ENCODE measurements at places on chromosomes 3 and 15.

GRCh38 chr3:187926620-187927019 lies 181.4 kb upstream of the BCL6 start:
- DNase-seq = no peak

GRCh38 chr3:146468234-146468633 lies 1.1 kb downstream of the PLSCR2 start:
- DNase-seq = no peak

DNA sequence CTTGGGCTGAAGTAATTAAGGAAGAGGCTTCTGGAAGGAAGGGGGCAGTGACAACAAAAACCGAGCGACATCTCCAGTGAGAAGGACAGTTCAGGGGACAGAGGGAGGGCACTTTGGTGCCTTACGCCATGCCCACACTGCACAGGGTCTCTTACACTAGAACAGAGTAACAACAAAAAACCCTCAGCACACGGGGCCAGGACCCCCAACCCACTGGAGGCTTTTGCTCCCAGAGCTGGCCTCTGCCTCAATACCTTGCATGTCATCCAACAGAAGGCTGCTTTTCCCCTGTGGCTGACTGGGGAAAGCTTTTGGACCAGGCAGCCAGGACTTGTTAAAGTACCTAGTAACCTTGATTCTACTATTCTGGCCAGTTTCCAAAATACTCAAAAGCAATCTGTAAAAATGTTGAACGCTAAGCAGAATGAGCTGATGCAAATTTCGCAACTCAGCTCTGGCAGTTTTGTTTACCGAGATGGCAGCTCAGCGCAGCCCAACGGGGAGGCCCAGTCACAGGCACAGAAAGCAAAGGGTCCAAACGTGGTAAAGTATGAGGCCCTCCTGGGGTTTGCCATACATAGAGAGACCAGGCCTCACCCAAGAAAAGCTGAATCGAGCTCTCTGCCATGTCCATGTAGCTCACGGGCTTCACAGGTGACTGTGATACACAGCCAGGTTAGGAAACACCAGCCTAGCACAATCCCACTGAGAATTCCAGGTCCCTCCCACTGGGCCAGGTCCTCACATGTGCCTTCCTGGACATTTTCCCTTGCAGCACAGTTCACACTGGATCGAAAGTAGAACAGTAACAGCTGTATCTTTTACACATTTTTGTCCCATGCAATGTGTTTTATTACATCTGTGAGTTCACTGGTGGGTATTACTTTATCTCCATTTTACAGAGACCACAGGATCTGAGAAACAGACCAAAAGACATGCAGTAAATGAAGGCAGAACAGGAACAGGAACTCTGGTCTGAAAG lies 6.0 kb downstream of the CHCHD4 start:
- DNase-seq = no peak

DNA sequence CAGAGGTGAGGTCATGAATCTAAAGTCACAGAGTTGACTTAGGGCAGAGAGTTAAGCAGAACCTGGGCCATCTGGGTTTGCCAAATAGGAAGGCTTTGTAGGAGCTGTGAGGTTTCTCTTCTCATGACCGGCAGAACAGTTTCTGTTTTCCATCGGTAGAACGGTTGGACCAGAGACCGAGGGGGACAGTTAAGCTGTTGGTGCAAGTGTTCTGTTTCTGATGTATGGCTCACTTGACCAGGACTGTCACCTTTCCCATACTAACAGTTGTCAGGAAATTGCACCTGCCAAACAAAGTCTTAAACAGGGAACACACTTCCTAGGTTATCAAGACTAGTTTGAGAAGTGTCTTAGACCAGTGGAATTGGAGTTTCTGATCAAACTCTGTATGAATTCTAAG lies 158.3 kb downstream of the PDCD6IP start:
- no peak for DNase-seq

- DNase-seq = no peak
These were observed 56.0 kb downstream of the CLEC3B start for GRCh38 chr3:45082142-45082538.

DNA sequence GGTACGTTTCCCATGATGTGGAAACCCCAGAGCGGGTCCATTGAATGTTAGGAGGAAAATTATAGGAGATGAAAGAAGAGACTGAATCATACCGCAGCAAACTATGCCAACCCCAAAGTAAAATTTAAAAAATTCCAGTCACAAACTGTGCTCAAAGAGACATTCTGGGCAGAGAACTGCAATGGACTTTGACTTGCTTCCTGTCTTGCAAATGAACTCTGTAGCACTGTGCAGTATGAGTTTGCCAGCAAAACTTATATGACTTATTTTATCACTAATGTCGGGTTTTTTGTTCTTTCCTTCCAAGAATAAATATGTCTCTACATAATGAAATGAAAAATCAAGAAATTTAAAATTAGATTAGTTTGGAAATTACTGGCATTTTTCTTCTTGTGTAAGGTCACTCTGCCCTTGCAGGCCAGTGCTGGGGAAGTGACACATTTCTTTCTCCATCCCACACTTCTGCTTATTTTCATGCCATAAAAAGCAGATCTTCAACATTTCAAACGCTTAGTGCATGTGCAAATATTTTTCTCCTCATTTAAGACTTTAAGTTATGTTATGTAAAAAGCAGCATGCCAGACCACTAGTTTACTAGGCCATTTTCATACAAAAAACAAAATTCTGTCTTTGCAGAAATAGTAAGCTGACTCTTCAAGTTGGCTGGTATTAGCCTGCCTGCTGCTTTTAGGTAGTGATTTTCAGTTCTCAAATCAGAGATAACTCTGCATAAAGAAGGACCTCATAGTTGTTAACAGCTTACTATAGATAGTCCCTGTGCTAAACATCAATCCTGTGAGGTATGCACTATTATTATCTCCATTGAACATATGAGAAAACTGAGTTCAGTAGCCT lies 32.2 kb upstream of the SSR3 start:
- no peak for DNase-seq

DNA sequence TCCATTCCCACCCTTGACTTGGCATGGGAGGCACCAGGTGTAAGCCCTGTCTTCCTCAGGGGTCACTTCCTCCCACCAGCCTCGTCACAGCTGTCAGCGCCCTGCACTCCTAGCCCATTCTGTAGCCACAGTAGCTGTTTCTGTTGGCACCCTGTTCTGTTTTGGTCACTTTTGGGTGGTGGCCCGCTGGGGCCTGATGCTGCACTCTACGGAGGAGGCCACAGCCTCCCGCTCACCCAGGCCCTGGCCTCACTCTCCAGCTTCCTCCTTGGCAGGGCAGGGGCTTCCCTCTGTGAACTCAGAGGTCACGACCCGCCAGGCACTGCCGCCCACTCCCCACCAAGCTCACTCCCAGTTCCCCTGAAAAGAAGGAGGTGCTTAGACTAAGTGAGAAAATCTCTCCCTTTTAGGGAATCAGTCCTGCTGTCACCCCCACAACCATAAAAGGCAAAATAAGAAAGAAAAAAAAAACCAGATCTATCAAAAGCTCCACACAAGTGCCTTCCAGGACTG lies 68.4 kb downstream of the MGLL start:
- DNase-seq = no peak

GRCh38 chr15:100140527-100141308 lies 201.1 kb downstream of the ADAMTS17 start:
- no peak for DNase-seq

DNA sequence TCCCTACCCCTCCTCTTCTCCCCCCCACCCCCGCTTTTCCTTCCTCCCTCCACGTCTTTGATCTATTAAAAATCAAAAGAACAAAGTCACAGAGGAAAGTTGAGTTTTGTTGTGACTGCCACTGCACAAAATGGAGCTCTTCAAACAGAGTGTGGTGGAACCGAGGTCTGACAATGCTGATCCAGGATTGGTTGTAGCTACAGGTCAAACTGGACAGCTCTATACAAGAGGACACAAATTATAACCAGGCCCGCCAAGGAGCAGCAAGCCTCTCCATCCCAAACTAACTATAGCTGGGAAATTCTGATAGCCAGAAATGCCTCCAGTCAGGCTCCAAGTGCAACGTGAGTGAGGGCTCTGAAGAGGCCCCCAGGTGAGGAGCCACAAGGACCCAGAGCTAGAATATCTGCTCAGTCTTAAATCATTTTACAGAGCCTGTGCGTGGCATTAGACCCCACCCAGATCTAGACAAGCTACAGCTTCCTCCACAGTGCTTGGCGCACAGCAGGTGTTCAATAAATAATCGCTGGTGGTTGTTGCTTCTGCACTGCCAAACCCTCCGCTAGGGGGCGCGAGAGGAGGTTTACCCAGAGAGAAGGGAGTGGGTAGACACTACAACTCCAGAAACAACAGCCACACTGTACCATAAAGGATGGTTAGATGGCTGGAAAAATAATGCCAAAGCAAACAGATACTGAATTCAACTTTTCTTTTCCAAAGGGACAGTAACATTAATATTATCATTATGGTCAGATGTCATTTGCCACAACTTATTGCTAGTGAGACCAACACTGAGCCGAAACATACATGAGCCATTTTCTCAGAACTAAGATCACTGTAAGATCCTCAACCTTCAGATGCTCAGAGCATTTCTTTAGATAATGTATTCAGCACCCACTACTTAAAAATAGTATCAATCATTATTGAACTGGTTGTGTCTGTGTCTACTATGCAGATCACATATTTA lies 44.6 kb downstream of the ZIC4 start:
- no peak for DNase-seq

DNA sequence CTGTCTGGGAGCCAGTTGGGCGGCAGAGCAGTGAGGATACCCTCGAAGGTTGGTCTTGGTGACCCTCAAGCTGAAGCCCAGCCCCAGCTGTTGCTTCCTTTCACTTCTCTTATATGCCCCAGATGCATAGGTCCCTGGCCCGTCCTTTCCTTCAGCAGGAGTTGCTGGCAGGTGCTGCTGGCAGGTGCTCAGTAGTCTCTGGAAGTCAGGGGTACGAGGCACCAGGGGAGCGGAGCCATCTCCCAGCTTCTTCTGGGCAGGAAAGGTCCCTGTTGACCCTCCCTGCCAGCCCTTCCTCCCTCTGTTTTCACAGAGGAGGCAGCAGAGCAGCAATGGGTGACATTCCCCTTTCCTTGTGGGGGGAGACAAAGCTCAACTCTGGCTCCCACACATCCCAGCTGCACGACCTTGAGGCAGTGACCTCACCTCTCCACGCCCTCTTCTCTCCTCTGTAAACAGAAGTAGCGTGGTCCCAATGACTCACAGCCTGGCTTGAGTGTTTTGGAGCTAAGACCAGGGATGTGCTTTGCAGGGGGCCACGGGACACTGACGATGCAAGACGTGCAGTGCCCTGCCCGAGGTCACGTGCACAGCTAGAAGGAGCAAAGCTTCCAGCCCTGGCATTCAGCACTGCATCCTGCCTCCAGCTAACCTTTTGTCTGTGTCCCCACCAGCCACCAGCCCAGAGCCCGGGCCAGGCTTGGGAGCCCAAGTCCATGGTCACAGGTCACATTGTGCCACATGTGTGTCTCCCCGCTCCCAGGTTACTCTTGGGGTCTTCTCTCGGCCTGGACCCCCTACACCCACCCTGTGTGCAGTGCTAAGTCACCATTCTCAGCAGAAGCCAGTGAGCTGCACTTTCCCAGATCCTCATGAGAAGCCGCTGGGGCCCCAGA lies 49.7 kb downstream of the SLC6A6 start:
- DNase-seq = no peak

DNA sequence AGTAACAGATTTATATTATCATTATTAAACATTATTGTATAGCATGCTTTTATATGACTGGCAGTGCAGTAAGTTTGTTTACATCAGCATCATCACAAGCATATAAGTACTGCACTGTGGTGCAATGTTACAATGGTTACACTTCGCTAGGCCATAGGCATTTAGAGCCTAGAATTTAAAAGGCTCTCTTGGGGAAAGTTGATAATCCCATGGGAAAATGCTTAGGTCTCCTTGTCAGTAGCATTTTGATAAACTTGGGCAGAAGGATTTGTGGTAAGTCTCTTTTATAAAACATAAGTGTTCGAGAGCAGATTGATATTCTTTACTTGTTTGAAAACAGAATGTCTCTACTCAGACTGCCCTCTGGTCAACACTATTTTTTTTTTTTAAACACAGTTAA lies 7.5 kb downstream of the DTWD1 start:
- no peak for DNase-seq

DNA sequence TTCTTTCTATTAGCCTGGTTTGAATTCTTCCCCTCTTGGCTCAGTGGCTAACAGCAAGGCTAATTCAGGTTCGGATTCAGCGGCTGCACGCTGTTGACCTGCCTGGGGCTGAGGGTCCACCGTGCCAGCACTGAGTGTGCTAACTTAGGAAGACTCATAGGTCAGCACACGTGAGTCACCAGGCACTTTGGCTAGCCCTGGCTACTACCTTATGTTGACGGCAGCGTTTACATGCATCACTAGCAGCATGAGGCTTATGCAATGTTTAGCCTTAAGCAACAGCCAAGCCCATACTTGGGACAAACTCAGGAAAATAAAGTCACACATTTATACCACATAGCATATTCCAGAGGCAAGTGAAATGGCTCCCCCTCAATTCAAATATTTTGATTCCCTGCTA lies 137.7 kb downstream of the RAB11A start:
- no peak for DNase-seq

- DNase-seq = no peak
These were observed 260.1 kb downstream of the UACA start for GRCh38 chr15:70503073-70503745.

- no peak for DNase-seq
These were observed 54.4 kb downstream of the C3orf80 start for GRCh38 chr3:160279657-160280056.

DNA sequence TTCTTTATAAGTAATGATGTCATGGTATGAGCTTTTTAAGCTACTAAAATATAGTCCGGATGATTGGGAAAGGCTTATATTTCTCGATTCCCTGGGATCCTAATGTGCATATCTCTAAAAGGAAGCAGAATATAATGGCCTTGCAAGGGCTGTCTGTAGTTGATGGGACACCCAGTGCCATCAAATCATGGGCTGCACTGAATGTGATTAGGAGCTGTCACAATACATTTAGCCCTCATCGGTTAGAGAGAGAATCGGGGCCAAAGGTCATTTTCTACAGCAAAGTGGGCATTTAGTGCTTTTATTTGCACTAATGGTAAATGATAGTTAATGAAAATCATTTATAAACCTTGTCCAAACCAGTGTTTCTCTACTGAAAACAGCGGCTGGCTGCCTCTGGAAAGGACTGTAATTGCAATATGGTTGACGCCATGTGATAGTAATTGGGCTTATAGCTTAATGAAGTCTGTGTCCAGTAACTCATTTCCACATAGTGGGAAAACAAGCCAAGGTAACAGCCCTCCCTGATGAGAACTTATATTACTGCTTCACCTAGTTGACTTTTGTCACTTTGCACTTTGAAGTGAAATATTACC lies 265.0 kb upstream of the AZI2 start:
- no peak for DNase-seq

- DNase-seq = no peak
These were observed 135.2 kb downstream of the VGLL4 start for GRCh38 chr3:11508346-11509172.

DNA sequence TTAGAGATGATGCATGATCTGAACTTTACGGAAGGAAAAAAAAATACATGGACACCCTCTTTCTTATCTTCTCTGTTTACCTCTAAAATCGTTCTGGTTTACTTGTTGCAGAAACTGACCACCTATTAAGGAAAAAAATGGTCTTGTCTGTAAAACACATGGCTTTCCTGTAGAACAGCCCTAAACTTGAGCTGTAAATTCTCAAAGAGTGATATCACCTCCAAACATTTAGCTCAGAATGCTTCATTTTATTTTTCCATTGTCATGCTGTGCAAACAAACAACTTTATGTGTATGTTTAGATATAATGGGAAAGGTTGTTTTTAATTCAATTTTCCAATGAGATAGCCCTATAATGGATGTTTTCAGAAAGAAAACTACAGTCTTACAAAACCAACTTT lies 237.4 kb upstream of the NR2F2 start:
- no peak for DNase-seq

GRCh38 chr15:89117790-89118189 lies 29.5 kb downstream of the ABHD2 start:
- DNase-seq = no peak

- DNase-seq = no peak
These were observed 45.3 kb downstream of the CCR4 start for GRCh38 chr3:32996755-32997091.

Measured in naive thymus-derived CD8-positive, alpha-beta T cell (primary cell).